ENCODE measurements at places on chromosomes 4 and X.

DNA sequence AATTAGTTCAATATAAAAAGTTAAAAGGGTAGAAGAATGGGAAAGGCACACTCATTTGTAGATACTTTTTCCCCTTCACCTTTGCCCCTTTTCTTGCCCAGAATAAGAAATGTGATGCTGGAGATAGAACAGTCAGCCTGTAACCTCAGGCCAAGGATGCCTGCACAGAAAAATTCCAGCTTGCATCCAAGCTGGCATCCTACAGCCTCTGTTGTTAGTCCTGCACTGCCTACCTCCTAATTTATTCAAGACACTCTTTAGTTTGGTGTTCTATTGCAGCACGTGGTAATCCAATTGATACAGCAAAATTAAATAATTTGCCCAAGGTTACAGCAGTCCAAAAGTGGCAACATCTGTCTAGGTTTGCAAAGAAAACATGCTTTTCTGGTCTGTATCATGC is 9.7 kb upstream of the USO1 start:
- DNase-seq = no peak

DNA sequence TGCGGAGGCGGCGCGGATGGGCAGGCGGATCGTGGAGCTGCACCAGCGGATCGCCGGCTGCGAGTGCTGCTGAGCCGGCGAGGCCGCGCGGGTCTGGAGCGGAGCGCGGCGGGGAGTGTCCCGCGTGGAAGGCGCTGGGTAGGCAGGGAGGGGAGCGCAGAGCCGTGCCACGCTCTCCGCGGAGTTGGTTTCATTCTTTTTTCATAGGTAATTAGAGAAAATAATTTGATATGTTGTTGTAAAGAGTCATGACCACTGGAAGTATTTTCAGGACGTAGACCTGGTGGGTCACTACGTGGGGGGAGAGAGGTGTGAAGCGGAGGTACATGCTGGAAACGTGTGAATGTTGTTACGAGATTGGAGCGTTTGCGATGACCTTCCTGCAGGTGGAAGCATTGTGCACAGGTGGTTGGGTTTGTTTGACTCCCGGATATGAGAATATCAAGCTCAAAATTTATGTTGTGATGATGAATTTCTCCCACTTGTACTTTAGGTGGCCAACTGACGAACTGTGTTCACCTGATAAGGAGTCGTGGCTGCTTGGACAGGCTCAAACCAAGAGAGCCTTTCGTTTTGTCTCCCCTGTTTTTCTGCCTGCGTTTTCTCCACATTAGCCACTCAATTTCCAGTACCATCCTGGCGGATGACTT is 19.1 kb upstream of the S100P start:
- DNase-seq = no peak

- no peak for DNase-seq
These were observed 21.1 kb upstream of the HSFX4 start for GRCh38 chrX:149908308-149908707.

- DNase-seq = no peak
These were observed 4.7 kb downstream of the GLRB start for GRCh38 chr4:157080605-157081004.

DNA sequence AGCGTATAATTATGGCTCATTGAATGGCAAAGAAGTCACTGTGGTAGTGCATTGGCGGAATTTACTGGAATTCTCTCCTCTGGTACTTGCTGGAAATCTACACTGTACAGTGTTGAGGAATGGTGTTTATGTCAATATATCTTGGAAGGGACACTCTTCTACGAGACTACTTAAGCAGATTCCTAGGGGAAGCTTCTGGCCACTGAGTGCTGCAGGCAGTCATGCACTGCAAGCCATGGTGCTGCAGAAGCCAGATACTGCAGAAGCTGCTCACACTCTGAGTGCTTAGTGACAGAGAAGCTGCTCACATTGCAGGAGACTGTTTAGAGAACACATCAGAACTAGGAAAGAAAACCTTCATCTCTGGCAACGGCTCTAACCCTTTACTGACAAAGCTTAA is 725.0 kb downstream of the CCSER1 start:
- no peak for DNase-seq

GRCh38 chr4:142354794-142355420 is 491.2 kb downstream of the INPP4B start:
- DNase-seq = no peak

DNA sequence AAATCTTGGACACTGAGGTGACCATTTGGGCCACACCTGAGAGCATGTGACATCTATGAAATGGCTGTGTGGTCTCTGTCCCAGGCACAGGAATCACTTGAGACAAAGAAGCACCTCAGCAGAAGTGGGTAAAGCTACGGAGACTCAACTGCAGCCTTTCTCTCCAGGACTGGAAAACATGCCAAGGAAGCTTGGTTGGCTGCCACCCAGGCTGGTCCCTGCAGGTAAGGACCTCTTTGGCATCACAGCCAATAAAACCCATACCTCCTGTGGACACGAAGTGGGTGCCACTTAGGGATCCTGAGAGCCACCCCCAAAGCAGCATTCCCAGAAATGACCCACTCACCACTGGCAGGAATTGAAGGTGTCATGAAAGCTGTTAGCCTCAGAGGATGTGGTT is 74.6 kb downstream of the LEF1 start:
- DNase-seq = no peak

DNA sequence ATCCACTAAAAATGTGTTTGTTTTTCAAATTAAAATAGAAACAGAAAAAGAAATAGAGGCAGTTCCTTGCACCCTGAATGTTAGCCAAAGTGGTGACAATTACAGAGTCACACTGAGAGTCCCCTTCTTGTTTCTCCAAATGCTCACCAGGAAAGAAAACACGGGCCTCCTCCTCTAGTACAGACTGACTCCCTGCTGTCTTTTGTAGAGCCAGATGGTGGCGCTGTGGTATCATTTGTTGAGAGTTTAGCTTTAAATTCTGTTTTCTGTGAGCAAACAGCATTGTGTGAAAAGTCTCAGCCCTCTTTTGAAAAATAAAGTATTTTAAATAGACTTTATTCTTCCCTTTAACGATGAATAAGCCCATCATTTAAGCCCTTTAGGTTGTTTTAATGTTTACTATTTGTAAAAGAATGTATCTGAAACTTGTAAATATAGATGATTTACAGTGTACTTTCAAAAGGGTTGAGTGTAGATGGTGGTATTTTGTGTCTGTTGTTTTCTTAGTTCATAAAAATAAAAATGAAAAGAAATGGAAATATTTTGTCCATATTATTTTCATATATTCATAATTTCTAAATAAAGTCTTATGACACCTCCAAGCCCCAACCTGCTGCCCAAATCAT is 36.9 kb upstream of the ATOH1 start:
- DNase-seq = no peak

GRCh38 chrX:95076449-95076848 is 1402.4 kb downstream of the FAM133A start:
- no peak for DNase-seq

GRCh38 chrX:115257711-115258110 is 23.8 kb upstream of the LRCH2 start:
- DNase-seq = no peak

All from stimulated activated CD4-positive, alpha-beta T cell treated with anti-CD3 and anti-CD28 coated beads, Interleukin-1b, Interleukin-23, amount 100 ng/mL, for 1 hour (primary cell).